Activated CD8-positive, alpha-beta memory T cell treated with anti-CD3 and anti-CD28 coated beads, Interleukin-2, amount 10 ng/mL, durations not matched to agents 7 days and 5 days (primary cell): ENCODE measurements at places on chromosomes 4 and X. TPM values are rescaled to one million over a fixed set of nuclear protein-coding genes. Genes with fewer than 3 reads are reported as not detected.

DNA sequence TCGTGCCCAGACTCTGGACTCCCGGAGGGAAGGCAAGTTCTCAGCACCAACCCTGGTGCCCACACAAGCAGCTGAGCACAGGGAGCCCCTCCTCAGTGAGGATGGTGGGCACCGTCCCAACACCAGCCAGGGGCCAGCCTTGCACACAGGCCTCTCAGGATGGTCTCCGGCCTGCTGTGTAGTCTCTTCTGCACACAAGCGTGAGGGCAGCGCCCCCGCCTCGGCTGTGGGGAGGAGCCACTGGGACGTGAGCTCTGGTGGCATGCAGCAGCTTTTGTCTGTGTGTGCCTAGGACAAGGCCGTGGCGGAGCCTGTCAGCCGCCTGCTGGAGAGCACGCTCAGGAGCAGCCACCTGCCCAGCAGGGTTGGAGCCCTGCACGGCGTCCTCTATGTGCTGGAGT lies 16.1 kb upstream of the MSANTD1 start:
- DNase-seq, result no peak

SSX2B gene
- not detected for total RNA-seq

DNA sequence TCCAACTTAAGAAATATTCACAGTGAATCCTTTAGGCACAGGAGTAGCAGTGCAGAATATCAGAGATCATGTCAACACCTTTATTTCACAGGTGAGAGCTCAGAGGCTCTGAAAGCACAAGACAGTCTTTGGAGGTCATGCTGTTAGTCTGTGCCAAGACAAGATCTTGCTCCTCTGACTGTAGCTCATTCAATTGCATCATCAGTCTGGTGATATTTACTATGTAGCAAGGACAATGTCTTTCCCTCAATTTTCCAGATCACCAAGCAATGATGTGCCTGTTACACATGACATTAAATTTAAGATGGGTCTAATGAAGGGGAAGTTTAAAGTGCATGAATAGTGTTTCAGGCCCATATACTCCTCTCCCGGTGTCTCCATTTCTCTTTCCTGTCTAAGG lies 277.5 kb downstream of the IL15 start:
- DNase-seq, result no peak

PNMA6A gene
- 0.35 TPM for total RNA-seq

DNA sequence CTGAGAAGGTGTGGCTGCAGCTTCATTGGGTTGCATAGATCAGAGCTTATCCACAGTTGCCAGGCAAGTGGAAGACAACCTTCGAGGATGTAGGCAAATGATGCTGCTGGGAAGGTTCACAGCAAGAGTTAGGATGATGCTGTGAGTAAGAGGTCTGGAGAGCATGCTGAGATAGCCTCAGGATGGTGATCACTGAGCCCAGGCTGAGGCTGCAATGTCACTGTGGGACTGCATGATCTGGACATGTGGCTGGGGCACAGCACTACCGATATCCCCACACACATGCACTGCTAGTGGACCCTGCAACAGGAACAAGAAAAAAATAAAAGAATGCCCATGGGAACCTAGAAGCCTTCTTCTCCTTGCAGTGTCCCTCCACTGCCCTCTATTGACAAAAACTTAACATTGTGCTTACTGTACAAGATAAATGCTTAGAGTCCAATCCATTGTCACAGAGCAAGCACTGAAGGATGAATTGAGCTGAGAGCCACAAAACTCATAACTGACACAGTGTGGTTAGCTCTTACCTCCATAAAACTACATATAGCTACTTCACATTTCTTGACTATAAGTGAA lies 105.6 kb downstream of the CNKSR2 start:
- no peak for DNase-seq

DNA sequence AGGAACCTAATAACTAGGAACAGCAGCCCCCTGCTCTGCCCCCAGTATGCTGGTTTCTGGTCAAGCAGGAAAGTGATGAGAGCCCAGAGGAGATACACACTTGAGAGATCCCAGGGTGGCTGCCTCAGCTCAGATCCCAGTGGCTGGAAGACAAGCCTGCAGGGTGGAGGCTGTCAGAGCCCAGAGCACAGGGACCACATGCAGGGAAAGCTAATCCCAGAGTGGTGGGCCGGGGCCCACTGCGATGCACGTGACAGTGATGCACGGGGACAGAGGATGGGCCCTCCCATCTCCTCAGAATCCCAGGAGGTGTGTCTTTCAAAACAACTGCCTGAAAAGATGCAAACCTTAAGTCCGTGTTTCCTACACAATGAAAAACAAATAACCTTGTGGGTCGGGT lies 29.1 kb upstream of the CRMP1 start:
- no peak for DNase-seq

DNA sequence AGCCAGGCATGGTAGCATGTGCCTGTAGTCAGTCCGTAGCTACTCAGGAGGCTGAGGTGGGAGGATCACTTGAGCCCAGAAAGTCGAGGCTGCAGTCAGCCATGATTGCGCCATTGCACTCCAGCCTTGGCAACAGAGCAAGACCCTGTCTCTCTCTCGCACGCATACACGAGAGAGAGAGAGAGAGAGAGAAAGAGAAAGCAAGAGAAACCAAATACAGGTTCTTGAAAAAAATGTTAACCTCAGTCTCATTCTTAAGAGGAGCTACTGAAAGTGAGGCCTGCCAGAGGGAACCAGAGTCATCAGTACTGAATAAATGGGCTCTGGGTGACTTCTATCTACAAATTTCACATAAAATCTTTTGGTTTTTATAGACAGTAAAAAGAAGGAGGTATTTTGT lies 42.9 kb downstream of the KIAA0232 start:
- DNase-seq, result peak; percentile 48

NSDHL gene
- 16.3 TPM for total RNA-seq

DNA sequence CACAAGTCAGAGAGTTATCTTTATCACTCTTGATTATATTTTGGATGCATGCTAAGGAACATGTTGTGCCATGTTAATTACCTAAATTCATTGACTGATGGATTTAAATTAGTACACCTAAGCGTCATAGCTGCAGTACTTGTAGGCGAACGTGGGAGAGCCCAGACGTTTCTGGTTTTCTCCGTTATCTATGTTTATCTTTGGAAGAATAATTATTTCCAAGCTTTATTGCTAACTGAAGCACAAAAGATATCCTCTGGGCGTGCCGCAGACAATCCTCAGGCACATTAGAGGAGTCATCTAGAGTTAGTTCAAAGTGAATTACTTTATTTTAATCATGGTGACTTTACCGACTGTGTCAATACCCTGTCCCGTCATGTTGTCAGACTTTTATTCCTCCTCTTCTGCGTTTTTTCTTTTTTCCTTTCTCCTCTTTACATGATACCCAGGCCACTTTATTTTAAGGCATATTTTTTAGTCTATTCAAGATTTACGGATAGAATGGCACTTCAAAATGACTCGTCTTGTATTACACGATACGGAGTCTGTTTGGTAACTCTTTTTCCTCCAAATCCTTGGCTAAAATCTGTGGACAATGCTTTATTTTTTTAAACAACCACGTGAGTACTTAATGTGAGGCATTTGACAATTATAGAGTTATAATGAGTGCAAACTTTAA lies 632.0 kb upstream of the TENM3 start:
- no peak for DNase-seq

GRCh38 chr4:54498661-54499111 lies 159.1 kb upstream of the KIT start:
- DNase-seq, result no peak

TET2 gene
- total RNA-seq, result 25.1 TPM

PLA2G12A gene
- total RNA-seq, result 14.4 TPM

MFAP3L gene
- 0.59 TPM for total RNA-seq

- DNase-seq, result no peak
Observed at GRCh38 chr4:80710748-80711451, 319.6 kb upstream of the BMP3 start.

- DNase-seq, result no peak
Observed at GRCh38 chrX:1623691-1624090, 8.8 kb downstream of the ASMT start.

PCDH19 gene
- total RNA-seq, result not detected

- DNase-seq, result no peak
Observed at GRCh38 chrX:39950018-39950688, 147.6 kb downstream of the BCOR start.

DNA sequence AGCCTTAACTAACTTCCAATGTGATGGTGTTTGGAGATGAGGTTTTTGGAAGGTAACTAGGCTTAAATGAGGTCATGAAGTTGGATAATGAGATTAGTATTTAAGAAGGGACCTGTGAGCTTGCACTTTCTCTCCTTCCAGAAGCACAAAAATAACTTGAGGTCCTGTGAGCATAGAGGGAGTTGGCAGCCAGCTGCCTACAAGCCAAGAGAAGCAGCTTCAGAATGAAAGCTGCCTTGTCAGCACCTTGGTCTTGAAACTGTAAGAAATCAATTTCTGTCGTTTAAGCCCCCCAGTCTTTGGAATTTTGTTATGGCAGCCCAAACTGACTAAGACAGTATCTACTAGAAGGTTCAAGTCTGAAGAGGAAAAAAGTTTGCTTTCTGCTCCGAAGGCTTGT lies 280.2 kb upstream of the GALNTL6 start:
- DNase-seq, result no peak

- DNase-seq, result no peak
Observed at GRCh38 chr4:893276-893994, 38.7 kb downstream of the GAK start.

- DNase-seq, result no peak
Observed at GRCh38 chr4:43348591-43348990, 456.1 kb downstream of the GRXCR1 start.

- no peak for DNase-seq
Observed at GRCh38 chr4:17066236-17066635, 167.8 kb upstream of the LDB2 start.

- DNase-seq, result no peak
Observed at GRCh38 chr4:114017120-114017917, 37.9 kb upstream of the ARSJ start.

DNA sequence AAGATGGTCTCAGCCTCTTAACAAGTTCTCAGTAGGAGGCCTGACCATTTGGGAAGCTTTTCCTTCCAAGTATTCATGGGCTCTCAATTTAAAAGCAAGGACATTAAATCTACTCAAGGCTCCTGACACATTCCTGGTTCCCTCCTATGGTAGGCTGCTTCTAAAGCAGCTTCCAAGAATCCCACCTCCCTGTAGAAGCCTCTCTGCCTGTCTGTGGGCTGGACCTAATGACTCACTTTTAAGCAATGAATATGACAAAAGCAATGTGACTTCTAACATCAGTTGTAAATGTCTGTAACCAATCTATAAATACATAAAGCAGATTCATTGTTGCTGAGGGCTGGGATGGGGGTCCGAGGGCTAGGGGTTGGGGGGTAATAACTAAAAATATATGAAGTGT lies 99.5 kb upstream of the FAM9B start:
- DNase-seq, result no peak

PAGE2 gene
- not detected for total RNA-seq

SH3RF1 gene
- total RNA-seq, result not detected

MTNR1A gene
- total RNA-seq, result not detected
